ENCODE measurements at places on chromosomes 1 and 21.
A peak's percentile ranks its signal among the peaks of the same experiment; 100 is the strongest.

- no peak for DNase-seq
Observed at GRCh38 chr1:55610203-55610602, 395.0 kb upstream of the USP24 start.

- no peak for DNase-seq
Observed at GRCh38 chr1:7589774-7590425, 181.2 kb upstream of the VAMP3 start.

DNA sequence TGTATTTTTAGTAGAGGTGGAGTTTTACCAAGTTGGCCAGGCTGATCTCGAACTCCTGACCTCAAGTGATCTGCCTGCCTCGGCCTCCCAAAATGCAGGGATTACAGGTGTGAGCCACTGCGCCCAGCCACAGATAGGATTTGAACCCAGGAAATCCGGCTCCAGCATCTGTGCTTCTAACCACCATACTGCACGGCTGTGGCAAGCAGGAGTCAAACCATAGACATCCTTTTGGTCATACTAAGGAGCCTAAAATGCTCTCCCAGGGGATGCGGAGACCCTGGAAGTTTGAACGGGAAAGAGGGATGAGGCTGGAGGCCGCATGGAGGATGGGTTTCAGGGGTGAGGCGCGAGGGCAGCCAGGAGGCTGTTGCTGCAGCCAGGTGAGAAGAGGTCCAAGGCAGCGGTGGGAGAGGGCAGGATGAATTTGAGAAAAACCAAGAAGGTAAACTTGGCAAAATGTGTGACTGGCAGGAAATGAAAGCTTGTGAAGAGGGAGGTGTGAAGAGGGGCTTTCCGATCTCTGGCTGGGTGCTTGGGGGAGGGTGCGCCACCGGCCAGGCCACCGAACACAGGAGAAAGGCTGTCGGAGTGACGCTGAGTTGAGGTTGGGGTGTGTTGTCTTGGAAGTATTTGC is 24.0 kb upstream of the CDK18 start:
- DNase-seq, result peak; percentile 70

GRCh38 chr1:95193591-95193990 is 40.4 kb upstream of the RWDD3 start:
- DNase-seq, result no peak

- no peak for DNase-seq
Observed at GRCh38 chr1:174874331-174875053, 125.3 kb upstream of the CACYBP start.

DNA sequence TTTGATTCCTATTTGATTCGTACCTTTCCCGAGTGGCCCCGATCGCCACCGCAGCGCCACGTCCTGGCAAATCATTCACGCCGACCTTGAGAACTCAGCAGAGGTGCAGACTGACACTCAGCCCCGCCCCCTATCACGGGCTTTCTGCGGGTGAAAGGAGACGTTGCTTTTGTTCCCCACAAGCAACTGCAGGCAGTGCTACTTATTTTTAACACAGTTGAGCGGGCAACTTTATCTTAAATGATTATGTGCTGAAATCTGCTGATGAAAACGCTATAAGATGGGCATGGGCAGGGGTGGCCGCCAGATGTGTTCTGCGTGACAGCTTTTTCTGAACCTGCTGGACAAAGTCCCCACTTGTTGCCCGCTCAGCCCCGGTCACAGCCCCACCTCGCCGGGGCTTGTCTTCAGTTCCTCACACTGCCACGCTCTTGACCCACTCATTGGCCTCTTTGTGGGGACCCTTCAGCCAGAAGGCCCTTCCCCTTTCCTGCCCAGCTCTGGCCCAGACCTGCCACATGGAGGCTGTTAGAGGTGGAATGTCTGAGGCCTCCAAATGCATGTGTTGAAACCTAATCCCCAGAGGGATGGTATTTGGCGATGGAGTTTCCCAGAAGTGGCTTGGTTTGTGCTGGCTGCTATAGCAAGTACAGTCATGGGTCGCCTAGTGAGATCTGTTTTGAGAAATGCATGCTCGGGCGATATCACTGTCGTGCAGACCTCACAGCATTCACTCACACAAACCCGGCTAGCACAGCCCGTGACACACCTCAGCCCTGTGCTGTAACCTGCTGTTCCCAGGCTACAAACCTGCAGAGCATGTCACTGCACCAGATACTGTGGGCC is 15.7 kb upstream of the PDXK start:
- no peak for DNase-seq

- no peak for DNase-seq
Observed at GRCh38 chr1:47593013-47593568, 155.2 kb downstream of the FOXD2 start.

- no peak for DNase-seq
Observed at GRCh38 chr1:10835822-10836421, 39.5 kb upstream of the CASZ1 start.

GRCh38 chr21:38246511-38246910 is 10.3 kb upstream of the KCNJ15 start:
- DNase-seq, result no peak

GRCh38 chr1:218345673-218346390 is 696 bp downstream of the TGFB2 start:
- DNase-seq, result peak; percentile 38

GRCh38 chr1:226308166-226308722 is 720 bp downstream of the LIN9 start:
- DNase-seq, result peak; percentile 13

GRCh38 chr1:28537457-28538199 is 15.3 kb upstream of the TRNAU1AP start:
- DNase-seq, result no peak
